ENCODE measurements at places on chromosomes 7 and 10. TPM values are rescaled to one million over a fixed set of nuclear protein-coding genes. Genes with fewer than 3 reads are reported as not detected.
A peak's percentile ranks its signal among the peaks of the same experiment; 100 is the strongest.

- H3K4me1 ChIP-seq, result peaks cover 7% of the 10 kb centered on the region
- H3K27me3 ChIP-seq, result no peaks in the 10 kb centered on the region
- DNase-seq, result peak; percentile 67
- peaks cover 2% of the 10 kb centered on the region for H3K36me3 ChIP-seq
- H3K27ac ChIP-seq, result no peak overlapping the region
Observed at GRCh38 chr10:87915989-87916388, 52.6 kb downstream of the PTEN start.

DNA sequence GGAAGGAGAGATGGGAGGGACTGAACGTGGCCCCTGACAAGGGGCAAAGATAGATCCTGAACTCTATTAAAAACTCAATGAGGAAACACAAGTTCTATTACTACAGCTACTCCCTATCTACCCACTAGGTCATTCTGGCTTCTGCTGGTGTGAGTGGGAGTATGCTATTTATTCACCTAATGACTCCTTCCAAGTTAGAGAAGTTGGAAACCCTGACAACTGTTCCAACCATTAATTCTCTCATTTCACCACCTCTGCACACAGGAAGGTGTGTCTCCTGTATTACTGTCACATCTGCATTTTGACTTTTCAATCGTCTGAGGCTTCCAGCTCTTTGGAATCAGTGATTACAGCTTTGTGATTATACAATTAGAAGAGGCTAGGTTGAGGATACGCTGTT lies 169.4 kb upstream of the ADO start:
- no peaks in the 10 kb centered on the region for H3K27me3 ChIP-seq
- H3K27ac ChIP-seq, result no peak overlapping the region
- no peak overlapping the region for H3K4me3 ChIP-seq
- peaks cover 14% of the 10 kb centered on the region for H3K4me1 ChIP-seq
- no peak for DNase-seq
- no peaks in the 10 kb centered on the region for H3K36me3 ChIP-seq

GRCh38 chr7:24325708-24326107 lies 41.7 kb downstream of the NPY start:
- H3K4me1 ChIP-seq, result no peaks in the 10 kb centered on the region
- H3K27ac ChIP-seq, result no peak overlapping the region
- H3K4me3 ChIP-seq, result no peak overlapping the region
- DNase-seq, result no peak
- H3K27me3 ChIP-seq, result no peaks in the 10 kb centered on the region
- no peaks in the 10 kb centered on the region for H3K36me3 ChIP-seq

- peak; percentile 39 for DNase-seq
- no peaks in the 10 kb centered on the region for H3K36me3 ChIP-seq
- no peaks in the 10 kb centered on the region for H3K4me1 ChIP-seq
- no peak overlapping the region for H3K27ac ChIP-seq
- no peaks in the 10 kb centered on the region for H3K27me3 ChIP-seq
Observed at GRCh38 chr7:134290286-134290685, 26.4 kb downstream of the SLC35B4 start.

DNA sequence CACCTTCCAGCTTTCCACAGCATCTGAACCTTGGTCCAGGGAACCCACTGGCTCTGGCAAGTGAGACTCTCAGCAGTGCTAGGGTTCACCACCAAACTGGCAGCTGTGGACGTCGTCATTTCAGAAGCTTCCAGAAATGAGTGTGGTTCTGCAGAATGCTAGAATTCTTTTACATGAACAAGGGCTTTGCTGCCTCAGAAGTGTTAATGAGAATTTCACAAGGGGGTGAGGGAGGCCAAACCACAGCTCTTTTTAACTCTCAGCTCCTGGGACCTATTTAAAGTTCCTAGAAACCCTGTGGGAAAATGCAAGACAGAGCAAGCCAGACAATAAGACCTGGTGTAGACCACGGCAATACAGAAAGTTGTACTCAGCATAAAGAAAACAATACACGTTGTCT lies 129.3 kb upstream of the BET1 start:
- no peaks in the 10 kb centered on the region for H3K27me3 ChIP-seq
- no peak overlapping the region for H3K27ac ChIP-seq
- H3K4me3 ChIP-seq, result no peak overlapping the region
- peaks cover 10% of the 10 kb centered on the region for H3K4me1 ChIP-seq
- peak; percentile 80 for DNase-seq

- DNase-seq, result no peak
- H3K4me1 ChIP-seq, result no peaks in the 10 kb centered on the region
- no peak overlapping the region for H3K27ac ChIP-seq
- peaks cover 1% of the 10 kb centered on the region for H3K36me3 ChIP-seq
- H3K4me3 ChIP-seq, result no peak overlapping the region
Observed at GRCh38 chr10:16728266-16728665, 89.0 kb downstream of the RSU1 start.

Gene CCM2
- total RNA-seq, result 40.6 TPM

Gene CC2D2B
- 0.33 TPM for total RNA-seq

Gene NCF1
- under 0.01 TPM for total RNA-seq

Measured in fibroblast of lung (primary cell).